ENCODE measurements at places on chromosomes 4 and X. TPM values are rescaled to one million over a fixed set of nuclear protein-coding genes. Genes with fewer than 3 reads are reported as not detected.

The CT45A2 gene
- total RNA-seq: not detected

The MED28 gene
- 8.9 TPM for total RNA-seq

The WDR17 gene
- total RNA-seq: 3.7 TPM

The TASL gene
- not detected for total RNA-seq

The HTRA3 gene
- total RNA-seq: 4.7 TPM

The NXF2 gene
- total RNA-seq: not detected

The S100G gene
- total RNA-seq: not detected

The ARSH gene
- not detected for total RNA-seq

The IKBKG gene
- 14.6 TPM for total RNA-seq

The SPANXC gene
- not detected for total RNA-seq

The SH3D19 gene
- total RNA-seq: 26.0 TPM

The HDAC6 gene
- 62.6 TPM for total RNA-seq

The S100P gene
- 8.8 TPM for total RNA-seq

The COX7B2 gene
- not detected for total RNA-seq

The NPY1R gene
- 1.7 TPM for total RNA-seq

The FAAH2 gene
- total RNA-seq: 5.3 TPM

The KLB gene
- total RNA-seq: 0.21 TPM

The ZNF185 gene
- 45.4 TPM for total RNA-seq

The C4orf36 gene
- 0.71 TPM for total RNA-seq

The PDCL2 gene
- not detected for total RNA-seq

The HPF1 gene
- total RNA-seq: 36.1 TPM

The P2RY4 gene
- not detected for total RNA-seq

The SMIM10L2A gene
- 3.8 TPM for total RNA-seq

The STAG2 gene
- 29.2 TPM for total RNA-seq

The EDNRA gene
- total RNA-seq: 11.7 TPM

The LRRC66 gene
- total RNA-seq: 0.68 TPM

The VCX3A gene
- total RNA-seq: not detected

The SPATA18 gene
- total RNA-seq: 11.0 TPM

The STS gene
- 2.9 TPM for total RNA-seq

The ETDA gene
- total RNA-seq: not detected
